Non-pigmented ciliary epithelial cell (primary cell): ENCODE measurements at places on chromosomes 3 and 15.
A peak's percentile ranks its signal among the peaks of the same experiment; 100 is the strongest.

- DNase-seq: no peak
Measured at GRCh38 chr15:80576519-80577090, 118.5 kb upstream of the ABHD17C start.

- DNase-seq: no peak
Measured at GRCh38 chr3:64813326-64813725, 125.5 kb upstream of the ADAMTS9 start.

- DNase-seq: no peak
Measured at GRCh38 chr3:70256566-70256965, 55.9 kb downstream of the MDFIC2 start.

GRCh38 chr3:130669740-130670139 lies 76.9 kb downstream of the PIK3R4 start:
- no peak for DNase-seq

- no peak for DNase-seq
Measured at GRCh38 chr15:75193976-75194375, 7.7 kb upstream of the C15orf39 start.

DNA sequence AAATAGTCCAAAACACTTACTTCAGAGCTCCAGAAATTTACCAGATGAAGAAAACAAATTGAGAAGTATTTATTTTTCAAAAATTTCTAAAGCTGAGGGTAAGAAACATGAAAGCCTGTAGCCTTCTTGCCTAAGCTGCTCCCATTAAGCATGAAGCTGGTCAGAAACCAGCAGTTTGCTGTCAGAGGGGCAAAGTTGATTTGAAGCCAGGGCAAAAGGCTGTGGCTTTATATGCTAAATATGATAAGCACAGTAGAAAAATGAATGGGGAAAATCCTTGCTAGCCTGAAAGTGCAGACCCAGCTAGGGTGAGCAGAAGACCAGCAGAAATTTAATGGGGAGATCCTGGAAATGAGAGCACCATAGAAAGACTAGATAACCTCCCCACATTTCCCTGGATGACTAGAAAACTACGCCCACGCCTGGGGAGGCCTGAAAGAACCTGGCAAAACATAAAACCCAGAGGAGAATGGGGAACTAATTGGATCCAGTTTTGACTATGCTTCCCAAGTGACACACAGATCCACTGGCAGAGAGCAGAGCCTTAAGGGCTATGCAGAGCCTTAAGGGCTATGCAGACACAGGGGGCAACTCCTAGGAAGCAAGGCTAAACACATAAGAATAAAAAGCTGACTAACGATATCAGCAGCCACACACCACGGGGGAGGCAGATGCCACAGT lies 43.0 kb upstream of the HEG1 start:
- no peak for DNase-seq

DNA sequence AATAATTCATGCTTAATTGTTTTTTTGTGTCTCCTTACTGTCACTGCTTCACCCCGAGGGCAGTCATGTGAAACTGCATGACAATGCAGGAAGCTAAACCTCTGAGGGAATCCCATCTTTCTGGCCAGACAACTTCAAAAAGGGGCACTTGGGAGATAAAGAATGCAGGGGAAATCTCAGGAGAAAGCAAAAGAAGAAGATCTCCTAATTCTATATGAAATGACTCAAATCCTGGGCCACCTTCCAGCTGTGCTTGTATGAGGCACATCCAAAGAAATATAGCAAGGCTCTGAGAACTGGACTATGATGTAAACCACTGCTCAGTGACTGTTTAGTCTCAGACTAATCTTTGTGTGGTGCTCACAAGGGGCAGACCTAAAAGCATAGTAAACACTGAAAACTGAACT lies 22.6 kb upstream of the UMPS start:
- peak; percentile 49 for DNase-seq

DNA sequence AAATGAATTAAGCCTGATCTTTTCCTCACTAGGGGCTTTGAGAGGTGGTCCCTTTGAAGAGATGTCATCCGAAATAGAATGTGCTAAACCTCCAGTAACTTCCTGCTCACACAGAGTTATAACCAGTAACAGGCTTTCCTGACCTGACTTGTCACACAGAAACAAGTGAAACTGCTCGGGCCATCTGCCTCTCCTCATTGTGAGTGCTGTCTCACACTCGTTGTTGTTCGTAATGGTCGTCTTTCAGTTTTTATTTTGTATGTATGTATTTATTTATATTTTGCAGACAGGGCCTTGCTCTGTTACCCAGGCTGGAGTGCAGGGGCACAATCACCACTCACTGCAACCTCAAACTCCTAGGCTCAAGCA lies 24.0 kb downstream of the ACSBG1 start:
- DNase-seq: no peak

GRCh38 chr3:169772305-169772896 lies 795 bp upstream of the MYNN start:
- no peak for DNase-seq

- DNase-seq: no peak
Measured at GRCh38 chr15:91184441-91184840, 84.4 kb downstream of the SV2B start.

DNA sequence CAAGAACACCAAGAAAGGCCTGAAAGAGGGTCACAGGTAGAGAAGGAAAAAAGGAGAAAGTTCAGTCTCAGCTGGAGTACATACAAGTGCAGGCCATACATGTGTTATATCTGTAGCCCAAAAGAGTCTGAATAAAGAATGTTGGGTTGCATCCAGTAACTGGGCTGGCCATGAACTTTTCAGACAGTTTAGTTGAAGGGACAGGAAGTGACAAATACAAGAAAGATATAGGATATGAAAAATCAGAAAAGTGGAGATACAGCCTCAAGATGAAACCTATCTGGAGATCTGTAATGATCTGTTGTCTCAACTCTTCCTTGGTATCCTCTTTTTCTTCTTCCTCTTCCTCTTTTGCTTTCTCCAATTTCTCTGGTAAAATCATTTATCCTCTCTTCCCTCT lies 671.7 kb downstream of the MECOM start:
- DNase-seq: no peak

DNA sequence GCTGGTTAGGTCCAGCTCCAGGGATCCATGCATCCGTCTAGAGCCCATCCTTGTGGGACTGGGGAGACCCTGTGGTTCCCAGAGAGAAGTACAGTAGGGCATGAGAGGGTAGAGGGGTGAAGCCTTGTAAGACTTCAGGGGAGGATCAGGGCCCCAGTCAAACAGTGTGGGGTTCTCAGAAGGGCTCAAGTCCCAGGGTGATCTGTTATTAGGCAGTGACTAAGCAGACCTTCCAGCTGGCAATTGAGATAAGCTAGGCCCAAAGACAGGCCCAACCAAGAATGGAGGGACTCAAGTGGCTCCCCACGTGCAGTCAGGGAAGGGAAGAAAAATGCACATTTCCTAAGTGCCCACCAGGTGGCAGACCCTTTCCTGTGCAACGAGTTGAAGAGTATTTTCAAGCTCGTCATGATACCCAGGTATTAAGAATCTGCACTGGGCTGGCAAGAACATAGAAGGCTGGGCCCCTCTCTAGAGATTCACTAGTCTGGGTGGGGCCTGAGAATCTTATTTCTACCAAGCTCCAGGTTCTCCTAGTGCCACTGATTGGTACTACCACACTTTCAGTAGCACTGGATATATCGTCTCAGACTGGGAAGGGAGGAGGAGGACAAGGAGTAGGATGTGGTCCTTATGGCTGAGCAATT lies 240.8 kb downstream of the NR1D2 start:
- peak; percentile 27 for DNase-seq

DNA sequence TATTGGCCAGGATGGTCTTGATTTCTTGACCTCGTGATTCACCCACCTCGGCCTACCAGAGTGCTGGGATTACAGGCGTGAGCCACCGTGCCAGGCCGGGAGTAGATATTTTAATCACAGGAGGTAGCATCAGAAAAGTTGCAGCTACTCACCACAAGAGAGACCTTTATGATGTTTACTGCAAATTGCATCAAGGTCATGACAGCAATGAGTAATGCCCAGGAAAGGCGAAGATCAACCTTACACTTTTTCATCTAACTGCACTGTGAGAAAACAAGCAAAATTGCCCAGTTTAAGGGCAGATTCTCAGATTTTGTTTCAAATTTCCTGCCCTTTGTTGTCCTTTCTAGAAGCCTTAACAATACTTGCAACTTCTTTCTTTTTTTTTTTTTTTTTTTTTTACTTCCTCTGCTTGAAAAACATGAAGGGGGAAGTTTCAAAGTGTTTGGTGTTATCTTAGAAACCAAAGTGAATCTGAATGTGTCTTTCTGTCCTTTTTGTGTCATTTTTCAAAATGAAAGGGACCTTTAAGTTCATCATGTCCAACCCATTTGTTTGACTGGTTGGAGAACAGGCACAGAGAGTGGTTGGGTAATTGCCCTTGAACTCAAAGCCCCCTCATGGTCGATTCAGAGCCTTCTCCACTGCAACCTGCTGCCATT lies 25.0 kb downstream of the TGFBR2 start:
- no peak for DNase-seq

DNA sequence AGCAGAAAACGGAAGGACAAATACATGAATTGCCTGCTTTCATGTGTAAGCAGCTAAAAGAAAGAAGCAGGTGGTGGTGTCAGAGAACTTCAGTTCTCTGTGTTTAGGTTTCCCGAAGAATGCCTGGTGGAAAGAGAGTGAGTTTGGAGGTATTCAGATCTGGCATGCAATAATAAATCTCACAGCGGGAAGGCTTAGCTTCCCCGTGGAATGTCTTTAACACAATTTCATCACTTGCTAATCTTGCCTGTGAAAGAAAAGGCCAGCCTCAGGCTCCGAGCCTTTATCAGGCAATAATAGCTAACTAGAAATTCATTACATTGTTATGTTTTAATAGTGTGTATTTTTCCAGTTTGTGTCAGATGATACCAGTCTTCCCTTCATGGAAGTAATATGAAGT lies 220.3 kb downstream of the PDZRN3 start:
- no peak for DNase-seq

- DNase-seq: no peak
Measured at GRCh38 chr15:46408312-46408711, 773.5 kb downstream of the SQOR start.

- DNase-seq: no peak
Measured at GRCh38 chr15:70358871-70359647, 261.3 kb upstream of the TLE3 start.

- no peak for DNase-seq
Measured at GRCh38 chr15:70164156-70164900, 66.6 kb upstream of the TLE3 start.

- peak; percentile 24 for DNase-seq
Measured at GRCh38 chr3:178140531-178141304, 395.5 kb upstream of the KCNMB2 start.

DNA sequence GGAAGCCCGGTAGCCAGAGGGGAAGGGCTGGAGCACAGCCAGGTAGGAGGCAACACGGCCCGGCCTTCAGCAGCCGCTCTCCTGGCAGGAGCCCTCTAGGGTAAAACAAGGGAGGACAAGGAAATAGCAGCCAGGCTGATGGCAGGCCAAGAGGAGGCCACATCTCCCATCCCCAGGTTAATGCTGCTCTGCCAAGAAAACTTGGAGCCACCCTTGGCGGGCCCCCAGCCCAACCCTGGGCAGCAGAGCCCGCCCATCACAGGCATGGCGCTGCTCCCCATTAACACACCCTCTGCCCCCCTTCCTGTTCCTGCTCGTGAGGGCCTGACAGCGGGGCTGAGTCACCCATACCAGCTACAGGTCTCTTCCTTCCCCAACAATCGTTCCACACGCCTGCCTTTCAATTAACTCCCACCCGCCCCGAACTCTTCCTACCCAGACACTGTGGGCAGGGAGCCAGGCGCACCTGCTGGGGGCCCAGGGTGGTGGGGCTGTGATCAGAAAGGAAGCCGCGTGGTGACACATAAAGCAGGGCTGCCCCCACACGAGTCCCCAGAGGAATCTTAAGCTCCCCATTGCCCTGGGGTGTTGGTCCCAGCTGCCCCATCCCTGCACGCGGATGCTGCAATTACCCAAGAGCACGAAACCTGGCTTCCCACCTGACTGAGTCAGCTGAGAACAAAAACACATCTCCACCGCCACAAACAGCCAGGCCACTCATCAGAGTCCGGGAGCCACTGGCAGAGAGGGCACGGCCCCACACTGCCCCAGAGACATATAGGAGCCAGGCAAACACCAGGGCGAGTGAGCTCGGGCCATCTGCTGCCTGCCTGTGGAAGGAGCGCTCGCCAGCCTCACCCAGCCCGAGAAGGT lies at the start of gene C15orf62:
Gene C15orf62, plus strand, starts transcription at position 707 of the 873 bp plus-strand sequence. CDS start 516 bp downstream, outside the sequence.
- DNase-seq: no peak

DNA sequence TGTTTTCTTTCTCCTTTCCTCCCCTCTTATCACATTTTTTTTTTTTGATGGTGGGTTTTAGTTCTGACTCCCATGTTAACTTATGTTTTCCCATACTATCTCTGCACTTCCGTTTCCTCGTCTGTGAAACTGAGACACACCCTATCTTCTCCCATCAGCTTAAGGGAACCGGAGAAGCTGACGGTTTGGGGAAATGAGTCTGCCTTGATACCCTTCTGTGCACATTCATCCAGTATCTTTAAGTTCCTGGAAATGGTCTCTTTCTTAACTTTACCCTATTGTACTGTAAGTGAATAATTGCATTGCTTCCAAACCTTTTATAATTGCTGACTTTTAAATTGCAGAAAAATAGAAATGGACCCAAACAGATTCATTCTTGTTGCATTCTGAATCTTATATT lies 26.2 kb upstream of the CFAP161 start:
- DNase-seq: no peak

DNA sequence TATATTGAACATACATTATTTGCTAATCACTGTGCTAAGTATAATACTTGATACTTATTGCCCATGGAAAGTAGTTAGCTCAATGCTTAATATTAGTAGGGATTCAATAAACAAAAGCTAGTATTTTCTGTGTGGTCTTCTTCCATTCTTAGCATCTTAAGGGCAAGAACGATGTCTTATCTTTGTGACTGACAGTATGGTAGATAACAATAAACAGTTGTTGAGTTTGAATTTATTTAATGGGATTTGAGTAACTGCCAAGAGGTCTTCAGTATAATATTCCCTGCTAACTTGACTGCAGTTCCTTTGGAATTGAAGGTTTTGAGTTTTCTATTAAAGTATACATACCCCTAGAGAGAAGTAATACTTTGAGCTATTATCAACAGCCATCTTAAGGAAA lies 70.1 kb downstream of the ZNF609 start:
- DNase-seq: no peak

- DNase-seq: no peak
Measured at GRCh38 chr3:106206613-106207012, 337.8 kb upstream of the CBLB start.

GRCh38 chr15:92881211-92881754 lies 18.8 kb upstream of the CHD2 start:
- no peak for DNase-seq

DNA sequence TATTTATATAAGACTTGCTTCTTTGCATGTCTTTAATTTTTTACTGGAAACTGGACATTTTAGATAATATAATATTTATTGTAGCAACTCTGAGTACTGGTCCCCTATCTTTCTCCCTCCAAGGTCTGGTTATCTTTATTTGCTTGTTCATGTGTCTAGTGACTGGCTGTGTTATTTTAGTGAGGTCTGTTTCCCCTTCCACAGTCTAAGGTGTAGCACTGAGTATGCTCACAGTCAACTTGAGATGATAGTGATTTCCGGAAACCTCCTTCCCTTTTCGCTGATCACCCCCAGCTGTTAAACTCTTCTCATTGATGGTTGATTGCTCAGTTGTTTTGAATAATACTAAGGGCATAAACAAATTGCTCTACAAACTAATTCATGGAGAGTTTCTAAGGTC lies 37.0 kb downstream of the PCNP start:
- no peak for DNase-seq
